ENCODE measurements at places on chromosomes 11 and 22.
A peak's percentile ranks its signal among the peaks of the same experiment; 100 is the strongest.

DNA sequence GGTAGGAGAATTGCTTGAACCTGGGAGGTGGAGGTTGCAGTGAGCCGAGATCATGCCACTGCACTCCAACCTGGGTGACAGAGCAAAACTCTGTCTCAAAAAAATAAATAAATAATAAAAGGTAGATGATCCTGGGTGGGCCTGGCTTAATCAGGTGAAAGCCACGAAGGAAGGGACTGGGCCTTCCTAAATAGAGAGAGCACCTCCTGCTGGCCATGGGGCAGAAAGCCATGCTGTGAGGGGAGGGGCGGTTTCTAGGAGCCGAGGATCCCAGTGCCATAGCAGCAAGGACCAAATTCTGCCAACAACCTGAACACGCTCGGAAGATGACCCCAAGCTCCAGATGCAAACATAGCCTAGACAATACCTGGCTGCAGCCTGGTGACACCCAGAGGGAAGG, 24.5 kb upstream of the DGKZ start:
- DNase-seq = no peak

GRCh38 chr11:96050435-96051182, 126.7 kb upstream of the MTMR2 start:
- DNase-seq = peak; percentile 42

- peak; percentile 96 for DNase-seq
These were observed 9.3 kb downstream of the TENM4 start for GRCh38 chr11:79431535-79431934.

GRCh38 chr11:14070896-14071295, 108.4 kb downstream of the SPON1 start:
- DNase-seq = no peak

GRCh38 chr11:94332814-94333213, 28.4 kb downstream of the IZUMO1R start:
- no peak for DNase-seq

DNA sequence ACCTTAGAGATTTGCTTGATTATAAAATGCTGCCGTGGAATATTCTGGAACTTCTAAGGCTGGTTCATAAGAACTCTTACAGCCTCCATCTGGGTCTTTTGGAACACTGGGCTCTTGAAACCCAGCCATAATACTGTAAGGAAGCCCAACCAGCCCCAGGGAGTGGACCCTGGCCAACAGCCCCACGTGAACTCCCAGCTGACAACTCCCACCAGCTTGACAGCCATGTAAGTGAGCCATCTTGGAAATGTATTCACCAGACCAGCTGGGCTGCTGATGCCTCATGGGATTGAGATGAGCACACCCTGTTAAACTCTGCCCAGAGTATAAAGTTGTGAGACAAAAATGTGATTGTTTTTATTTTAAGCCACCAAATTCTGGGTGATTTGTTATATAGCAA, 378.7 kb upstream of the RAG2 start:
- no peak for DNase-seq

GRCh38 chr11:13338019-13338426, 60.4 kb downstream of the BMAL1 start:
- peak; percentile 74 for DNase-seq

DNA sequence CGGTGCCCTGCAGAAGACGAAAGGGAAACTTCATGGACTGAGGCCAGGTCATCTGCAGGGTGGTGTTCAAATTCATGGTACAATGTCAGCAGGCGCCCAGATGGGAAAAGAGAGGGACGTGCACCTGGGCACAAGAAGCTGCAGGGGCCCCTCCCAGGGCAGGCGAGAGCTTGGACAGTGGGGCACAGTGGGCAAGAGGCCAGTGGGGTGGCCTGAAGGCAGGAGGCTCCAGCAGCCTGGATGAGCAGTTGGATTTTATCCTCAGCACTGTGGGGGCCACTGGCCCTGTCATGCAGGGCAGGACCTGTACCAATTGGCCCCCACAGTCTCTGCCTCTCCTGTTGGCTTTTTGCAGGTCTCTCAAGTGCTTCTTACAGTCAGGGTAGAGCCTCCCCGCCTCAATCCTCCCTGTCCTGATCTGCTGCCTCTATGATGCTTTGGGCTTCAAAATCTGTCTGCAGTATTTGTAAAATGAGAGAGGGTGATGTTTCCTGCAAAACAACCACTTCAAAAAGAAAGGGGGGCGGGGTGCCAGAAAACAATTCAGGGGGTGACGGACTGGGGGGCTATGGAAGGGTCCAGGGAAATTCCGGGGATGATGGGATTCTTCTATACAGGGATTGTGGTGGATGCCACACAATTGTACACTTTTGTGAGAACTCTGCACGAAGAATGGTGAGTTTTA, 1.7 kb upstream of the BID start:
- no peak for DNase-seq

GRCh38 chr11:75576017-75576416, 14.0 kb downstream of the SERPINH1 start:
- no peak for DNase-seq

DNA sequence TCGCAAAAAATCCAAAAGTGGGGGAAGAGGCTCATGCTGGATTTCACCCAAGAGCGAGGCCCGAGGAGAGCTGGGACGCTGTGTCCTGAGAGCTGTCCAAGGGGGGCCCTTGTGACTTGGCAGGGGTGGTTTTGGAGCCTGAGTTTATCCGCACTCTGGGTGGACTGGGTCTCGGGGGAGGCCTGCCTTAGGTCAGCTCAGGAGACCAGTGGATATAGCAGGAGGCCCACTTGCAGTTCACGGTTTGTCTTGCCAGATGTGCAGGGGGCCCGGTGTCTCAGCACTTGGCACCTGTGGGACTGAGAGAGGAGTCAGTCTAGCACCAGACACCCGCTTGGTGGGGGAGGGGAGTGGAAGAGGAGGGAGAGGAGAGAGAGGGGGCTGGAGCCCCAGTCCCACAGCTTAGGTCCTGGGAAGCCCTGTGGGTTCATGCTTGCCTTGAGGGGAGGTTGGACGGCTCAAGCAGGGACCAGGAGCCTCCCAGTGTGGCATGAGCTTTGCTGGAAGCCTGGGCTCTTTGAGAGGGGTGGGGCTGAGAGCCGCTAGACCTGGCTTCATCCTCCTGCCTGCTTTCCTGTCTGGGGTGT, 33.4 kb downstream of the PARVB start:
- DNase-seq = no peak

- peak; percentile 78 for DNase-seq
These were observed 172.6 kb upstream of the CADM1 start for GRCh38 chr11:115676768-115677167.

DNA sequence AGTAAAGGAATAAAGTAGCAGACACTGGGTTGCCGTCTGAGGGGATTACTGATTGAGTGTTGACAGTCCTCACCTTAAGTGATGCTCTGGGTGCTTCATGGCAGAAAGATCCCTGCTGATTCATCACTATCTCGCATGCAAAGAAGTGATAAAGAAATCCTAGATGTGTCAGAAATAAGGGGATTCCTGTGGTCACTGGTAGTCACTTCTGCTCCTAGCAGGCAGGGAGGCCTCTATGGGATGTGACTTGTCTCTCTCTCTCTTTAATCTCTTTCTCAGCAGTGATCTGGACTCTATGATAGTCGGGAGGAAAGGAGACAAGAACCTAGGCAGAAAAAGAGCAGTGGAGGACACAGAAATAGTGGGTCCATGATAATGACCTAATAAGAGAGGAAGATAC, 30.9 kb upstream of the OR56A1 start:
- DNase-seq = no peak
